NCI-H1105 treated with DMSO at 0.1 percent for 48 hours (cell line): ENCODE measurements at places on chromosomes 2 and 18.

DNA sequence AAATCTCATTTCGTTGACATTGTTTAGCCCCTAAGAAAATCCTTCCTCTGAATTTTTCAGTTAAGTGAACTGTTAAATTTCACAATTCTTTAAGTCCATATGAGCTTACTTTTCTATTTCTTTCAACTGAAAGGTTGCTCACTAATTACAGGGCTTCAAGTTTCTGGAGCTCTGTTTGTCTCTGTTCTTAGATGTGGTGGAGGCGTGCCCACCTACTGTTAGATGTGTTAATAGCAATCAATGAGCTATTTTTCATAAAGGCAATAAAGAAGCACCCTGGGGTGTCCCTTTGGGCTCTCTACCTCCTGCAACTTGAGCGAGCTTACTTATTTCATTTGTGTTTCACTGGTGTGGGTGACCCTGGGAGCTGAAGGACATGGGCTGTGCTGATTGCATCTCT lies 25.0 kb downstream of the CREG2 start:
- DNase-seq, result no peak

GRCh38 chr2:33484042-33484621 lies 7.7 kb downstream of the RASGRP3 start:
- no peak for DNase-seq

- no peak for DNase-seq
These were observed 7.9 kb upstream of the PDCL3 start for GRCh38 chr2:100554798-100555407.

DNA sequence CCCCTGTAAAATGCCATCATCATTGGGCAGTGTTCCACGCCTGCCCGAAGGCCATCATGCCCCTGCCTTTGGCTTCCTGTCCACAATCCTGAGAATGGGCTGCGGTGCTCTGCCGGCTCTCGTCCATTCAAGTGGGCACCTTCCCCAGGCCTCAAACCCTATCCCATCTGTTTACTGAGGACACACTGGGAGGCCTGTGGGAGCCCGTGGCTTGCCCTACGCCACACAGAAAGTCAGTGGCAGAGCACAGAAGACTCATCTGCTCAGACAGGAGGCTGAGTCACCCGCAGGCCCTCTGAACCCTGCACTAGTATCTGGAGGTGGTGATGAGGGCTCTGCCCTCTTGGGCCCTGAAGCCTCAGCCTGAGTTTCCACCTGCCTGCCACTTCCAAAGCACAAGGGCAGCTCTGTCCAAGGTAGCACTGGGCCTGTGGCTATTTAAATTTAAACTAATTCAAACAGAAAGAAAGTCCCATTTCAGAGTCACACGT lies 19.1 kb upstream of the ANKRD53 start:
- DNase-seq, result no peak

- DNase-seq, result peak; percentile 62
These were observed 86.3 kb upstream of the EFEMP1 start for GRCh38 chr2:56009758-56010458.

DNA sequence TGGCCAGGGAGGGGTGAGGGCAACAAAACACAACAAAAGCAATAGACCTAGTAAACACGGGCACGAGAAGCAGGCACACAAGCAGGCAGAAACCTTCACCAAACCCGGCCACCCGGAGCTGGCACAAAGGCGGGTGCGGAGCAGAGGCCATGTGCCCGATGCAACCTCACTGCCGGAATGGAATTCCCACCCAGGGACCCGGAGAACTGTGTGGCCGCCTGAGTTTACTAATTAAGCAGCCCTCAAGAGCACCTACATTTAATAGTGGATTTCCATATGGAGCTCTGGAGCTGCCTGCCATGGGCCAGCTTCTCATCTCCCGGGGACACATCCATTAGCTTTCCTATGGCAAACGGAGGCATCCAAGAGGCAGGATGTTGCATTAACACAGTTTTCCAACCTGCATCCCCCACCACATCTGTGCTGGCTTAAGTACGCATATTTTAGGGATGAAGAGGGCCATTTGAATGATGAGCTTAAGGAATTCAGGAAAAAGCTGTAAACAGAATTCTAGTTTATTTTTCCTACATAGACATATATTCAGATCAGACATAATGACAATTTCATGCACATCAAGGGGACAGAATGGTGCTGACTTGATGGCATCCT lies 104.5 kb upstream of the SMIM21 start:
- no peak for DNase-seq

DNA sequence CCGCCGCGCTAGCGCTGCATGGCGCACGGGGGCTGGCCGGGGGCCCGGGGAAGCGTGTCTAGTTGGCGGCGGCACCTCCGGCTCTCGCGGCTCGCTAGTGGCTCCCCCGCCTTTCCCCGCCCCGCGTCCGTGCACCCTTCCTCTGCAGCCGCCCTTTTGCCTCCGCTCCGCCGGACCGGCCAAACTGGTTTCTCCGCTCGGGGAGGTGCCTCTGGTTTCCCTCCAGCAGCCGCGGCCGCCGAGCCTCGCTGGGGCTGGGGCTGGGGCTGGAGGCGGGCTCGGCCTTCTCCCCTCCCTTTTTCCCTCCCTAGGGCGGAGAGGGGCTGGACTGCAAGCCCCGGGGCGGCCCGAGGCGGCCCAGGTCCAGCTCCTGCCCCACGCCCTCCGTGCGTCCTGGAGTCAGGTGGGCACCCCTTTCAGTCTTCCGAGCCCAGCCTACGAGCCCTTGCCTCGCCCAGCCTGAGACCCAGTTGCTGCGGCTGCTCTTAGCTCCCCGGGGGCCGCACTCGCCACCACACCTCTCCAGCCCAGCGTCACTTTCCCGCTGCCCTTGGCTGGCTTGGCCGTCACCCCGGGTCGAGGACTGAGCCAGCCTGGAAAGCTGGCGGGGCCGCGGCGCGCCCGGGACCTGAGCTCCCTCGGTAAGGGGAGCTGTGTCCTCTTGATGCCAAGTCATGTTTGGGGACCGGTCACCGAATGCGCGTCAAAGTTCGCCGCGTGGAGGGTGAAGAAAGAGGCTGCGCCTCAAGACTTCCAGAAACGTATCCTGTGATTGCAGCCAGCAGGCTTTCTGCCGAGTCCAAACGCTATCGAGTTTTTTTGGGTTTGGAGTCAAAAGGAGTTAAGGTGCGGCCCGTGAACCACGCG lies at the start of gene ATP8B1:
Gene ATP8B1, minus strand, starts transcription at position 213 of the 867 bp plus-strand sequence. CDS start 71,508 bp downstream, outside the sequence.
- DNase-seq, result peak; percentile 81

GRCh38 chr18:75131381-75132000 lies 77.4 kb downstream of the PTGR3 start:
- DNase-seq, result no peak

DNA sequence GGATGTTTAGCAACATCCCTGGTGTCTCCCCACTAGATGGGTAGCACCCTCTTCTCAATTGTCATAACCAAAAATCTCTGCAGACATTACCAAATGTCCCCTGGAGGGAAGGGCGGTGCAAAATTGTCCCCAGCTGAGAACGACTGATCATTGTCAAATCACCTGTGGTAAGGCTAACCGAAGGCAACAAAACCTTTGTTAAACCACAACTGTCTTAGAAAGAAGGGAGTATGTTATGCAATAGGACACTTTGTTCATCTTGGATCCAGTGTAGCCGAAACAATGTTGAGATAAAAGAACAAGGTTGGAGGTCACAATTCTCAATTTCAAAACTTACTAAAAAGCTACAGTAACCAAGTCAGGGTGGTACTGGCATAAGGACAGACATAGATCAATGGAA lies 50.3 kb upstream of the ST3GAL5 start:
- no peak for DNase-seq

DNA sequence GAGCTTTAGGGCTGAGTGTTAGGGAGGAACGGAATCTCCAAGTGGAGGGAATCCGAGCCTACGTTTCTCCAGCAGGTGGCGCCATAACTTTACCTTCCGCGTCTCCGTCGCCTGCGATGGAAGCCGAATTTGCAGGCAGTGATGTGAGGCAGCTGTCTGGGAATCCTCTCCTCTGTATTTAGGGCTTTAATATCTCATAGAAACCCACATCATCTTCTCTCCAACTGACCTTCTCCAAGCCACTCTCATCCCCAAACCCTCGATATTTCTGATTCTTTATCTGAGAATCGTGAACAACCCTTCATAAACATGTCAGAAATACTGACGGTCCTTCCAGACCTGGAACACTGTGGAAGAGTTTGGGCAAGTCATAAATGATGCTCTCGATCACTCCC lies 27.5 kb downstream of the SIX2 start:
- DNase-seq, result peak; percentile 68

DNA sequence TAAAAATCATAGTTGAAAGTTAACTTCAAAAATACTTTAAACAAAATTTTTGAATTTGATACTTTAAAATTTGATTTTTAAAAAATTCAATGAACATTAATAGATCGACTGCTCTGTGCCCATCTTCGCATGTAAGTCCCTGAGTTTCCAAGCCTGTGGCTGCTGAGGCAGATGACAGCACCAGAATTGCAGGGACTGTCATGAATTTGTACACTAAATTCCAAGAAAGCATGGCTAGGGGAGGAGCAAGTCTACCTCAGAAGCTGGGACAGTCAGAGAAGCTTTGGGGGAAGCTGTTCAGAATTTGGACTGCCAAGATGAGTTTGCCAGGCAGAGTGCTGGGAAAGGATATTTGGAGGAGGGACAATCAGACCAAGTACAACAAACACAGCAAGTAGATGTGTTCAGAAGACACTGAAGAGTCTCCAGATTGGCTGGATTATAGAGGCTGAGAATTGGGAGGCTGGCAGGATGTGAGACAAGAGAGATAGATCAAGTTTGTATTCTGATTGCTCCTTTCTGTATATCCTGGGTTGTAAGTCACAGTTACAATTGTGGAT lies 79.0 kb downstream of the ASXL3 start:
- no peak for DNase-seq

- no peak for DNase-seq
These were observed 54.2 kb downstream of the DIPK1C start for GRCh38 chr18:74402806-74403433.

GRCh38 chr2:238492840-238493239 lies 66.1 kb downstream of the ASB1 start:
- DNase-seq, result no peak

- DNase-seq, result no peak
These were observed 262.0 kb upstream of the PIK3C3 start for GRCh38 chr18:41693008-41693407.

- no peak for DNase-seq
These were observed 68.7 kb downstream of the CABLES1 start for GRCh38 chr18:23203891-23204432.

DNA sequence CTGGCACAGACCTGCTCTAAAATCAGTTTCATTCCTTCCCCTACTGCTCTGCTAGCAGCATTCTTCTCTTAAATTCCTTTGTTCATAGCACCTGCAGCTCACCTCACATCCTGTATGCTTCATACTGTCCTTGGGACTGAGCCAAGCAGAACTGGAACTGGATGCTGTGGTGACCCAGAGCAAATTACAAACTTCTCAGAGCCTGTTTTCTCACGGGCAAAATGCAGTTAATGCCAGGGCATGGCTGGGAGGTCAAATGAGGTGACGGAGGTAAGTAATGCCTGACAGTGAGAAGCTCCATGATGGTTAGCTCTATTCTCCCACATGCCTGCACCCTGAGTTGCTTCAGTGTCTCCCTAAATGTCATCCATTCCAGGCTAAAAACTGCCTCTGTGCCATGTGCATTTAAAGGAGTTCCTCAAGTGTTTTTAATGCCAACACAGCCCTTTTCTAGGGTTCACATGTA lies 29.7 kb downstream of the C2orf42 start:
- no peak for DNase-seq

DNA sequence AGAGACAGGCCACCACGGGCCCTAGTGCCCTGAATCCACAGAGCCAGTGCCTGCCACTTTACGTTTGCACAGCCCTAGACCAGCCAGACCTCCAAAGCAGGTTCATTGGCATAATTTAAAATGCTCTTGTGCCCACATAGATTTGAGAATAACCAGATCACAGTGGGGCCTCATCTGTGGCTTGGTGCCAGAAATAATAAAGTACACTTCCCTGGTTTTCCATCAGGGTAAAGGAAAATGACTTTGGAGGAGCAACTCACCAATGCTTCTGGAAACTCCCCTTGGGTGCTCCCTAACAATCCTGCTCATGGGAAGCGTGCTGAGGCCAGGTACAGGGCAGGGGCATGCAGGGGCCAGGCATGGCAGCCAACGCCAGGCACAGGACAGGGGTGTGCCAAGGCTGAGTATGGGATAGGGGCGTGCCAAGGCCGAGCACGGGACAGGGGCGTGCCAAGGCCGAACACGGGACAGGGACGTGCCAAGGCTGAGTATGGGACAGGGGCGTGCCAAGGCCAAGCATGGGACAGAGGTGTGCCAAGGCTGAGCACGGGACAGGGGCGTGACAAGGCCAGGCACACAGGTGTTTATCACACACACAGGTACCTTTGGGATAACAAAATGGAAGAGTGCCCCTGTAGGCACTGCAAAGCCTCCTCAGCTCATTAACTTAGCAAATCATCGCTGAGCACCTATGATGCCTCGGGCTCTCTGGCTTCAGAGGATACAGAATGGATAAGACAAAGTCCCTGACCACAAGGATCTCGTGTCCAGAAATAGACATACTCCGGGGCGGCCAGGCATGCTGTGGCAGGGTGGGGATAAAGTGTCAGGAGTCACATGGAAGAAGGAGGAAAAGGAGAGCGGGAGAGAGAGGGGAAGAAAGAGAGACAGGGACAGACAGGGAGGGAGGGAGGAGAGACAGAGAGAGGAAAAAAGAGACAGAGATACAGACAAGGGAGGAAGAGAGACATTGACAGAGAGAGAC lies 334.7 kb downstream of the EIPR1 start:
- no peak for DNase-seq

- DNase-seq, result peak; percentile 59
These were observed 268.3 kb upstream of the NETO1 start for GRCh38 chr18:73136134-73136533.

- no peak for DNase-seq
These were observed 104.8 kb downstream of the ST6GAL2 start for GRCh38 chr2:106781196-106781595.

GRCh38 chr2:231955758-231956472 lies 5.6 kb upstream of the DIS3L2 start:
- DNase-seq, result no peak

GRCh38 chr2:207226243-207226642 lies 60.5 kb upstream of the KLF7 start:
- DNase-seq, result no peak

DNA sequence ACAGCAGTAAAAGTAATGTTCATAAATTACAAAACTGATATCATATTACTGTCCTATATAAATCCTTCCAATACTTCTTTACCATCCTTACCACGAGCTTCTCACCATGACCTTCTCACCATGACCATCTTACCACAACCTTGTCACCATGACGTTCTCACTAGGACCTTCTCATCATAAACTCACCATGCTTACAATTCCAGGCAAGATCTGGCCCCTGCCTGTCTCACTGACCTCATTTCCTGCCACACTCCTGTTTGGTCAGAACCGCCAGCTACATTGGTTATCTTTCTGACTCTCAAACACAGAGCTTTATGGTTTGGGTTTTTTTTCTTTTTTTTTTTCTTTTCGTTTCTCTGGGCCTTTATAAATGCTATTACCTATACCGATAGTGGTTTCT lies 827.6 kb downstream of the RNF144A start:
- DNase-seq, result no peak

DNA sequence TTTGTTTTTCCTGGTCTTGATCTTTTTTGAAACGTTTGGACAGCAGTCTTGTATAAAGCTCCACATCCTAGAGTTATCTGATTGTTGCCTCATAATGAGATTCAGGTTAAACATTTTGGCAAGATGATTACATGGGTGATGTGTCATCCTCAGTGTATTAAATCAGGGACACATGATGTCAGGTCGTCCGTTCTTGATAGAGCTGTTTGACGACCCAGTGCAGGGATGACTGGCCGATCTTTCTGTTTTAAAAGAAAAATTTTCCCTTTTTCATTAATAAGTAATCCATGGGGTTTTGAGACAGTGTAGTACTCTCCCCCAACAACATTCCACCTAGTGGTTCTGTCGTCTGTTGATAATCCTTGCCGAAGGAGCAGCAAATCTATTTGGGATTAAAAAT lies 44.5 kb upstream of the SERPINB2 start:
- no peak for DNase-seq
